ENCODE measurements at places on chromosomes 1 and 21. TPM values are rescaled to one million over a fixed set of nuclear protein-coding genes. Genes with fewer than 3 reads are reported as not detected.

- DNase-seq, result no peak
- no peaks in the 10 kb centered on the region for H3K4me1 ChIP-seq
- H3K27me3 ChIP-seq, result no peaks in the 10 kb centered on the region
- H3K27ac ChIP-seq, result no peak overlapping the region
- H3K4me3 ChIP-seq, result no peak overlapping the region
Observed at GRCh38 chr1:228753786-228754360, 18.6 kb downstream of the RHOU start.

DNA sequence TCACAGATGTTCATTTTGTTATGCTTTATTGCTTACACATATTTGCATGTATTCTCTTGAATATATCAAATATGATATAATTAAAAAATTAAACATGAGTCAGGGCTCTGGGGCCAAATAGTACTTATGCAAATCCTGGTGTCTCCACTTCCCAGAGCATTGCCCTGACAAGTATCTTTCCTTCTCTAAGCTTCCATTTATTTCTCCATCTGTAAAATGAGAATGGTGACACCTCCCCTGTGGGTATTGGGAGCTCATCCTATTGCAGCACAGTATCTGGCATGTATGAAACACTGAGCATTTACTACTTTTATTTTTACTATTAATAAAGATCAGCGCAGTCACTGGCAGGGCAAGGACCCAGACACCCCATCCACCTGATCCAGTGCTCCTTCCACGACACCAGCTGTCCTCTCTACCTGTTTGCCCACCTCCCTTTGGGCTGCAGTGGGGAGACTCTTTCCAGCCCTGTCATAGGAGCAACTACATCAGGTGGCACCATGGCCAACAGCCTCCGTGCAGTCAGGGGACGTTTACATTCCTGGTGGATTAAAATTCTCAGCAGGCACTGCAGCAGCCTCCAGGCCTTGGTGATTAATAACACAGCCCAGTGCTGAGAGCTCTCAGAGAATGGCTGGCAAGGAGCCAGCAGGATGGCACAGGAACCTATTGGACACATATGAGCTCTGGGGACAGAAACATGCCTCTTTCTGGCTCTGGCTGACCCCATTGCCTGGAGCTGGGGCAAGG is 113.0 kb downstream of the DMRTB1 start:
- H3K36me3 ChIP-seq, result no peaks in the 10 kb centered on the region
- H3K4me1 ChIP-seq, result peaks cover 3% of the 10 kb centered on the region
- no peak overlapping the region for H3K27ac ChIP-seq
- peaks cover 9% of the 10 kb centered on the region for H3K27me3 ChIP-seq
- no peak for DNase-seq

DNA sequence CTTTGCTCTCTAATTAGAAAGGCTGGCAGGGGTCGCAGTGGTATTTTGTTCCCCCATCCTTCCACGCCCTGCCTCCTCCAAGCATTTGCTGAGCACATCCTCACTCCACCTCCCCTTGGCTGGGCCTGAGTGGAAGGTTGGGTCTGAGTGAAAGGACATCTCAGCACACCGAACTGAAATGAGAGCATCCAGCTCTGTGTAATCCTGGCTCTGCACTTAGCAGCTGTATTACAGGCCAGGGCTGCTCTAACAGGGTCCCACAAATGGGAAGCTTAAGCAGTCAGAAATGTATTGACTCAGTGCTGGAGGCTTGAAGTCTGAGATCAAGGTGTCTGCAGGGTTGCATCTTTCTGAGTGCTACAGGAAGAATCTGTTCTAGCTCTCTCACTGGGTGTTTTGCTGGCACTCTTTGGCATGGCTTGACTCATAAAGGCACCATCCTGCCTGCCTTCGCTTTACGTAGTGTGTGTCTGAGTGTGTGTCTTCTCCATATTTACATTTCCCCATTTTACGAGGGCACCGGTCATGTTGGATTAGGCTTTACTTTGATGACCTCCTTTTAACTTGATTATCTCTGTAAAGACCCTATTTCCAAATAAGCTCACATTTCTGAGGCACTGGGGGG is 48.5 kb upstream of the IGSF21 start:
- H3K27ac ChIP-seq, result no peak overlapping the region
- H3K4me3 ChIP-seq, result no peak overlapping the region
- DNase-seq, result no peak

DNA sequence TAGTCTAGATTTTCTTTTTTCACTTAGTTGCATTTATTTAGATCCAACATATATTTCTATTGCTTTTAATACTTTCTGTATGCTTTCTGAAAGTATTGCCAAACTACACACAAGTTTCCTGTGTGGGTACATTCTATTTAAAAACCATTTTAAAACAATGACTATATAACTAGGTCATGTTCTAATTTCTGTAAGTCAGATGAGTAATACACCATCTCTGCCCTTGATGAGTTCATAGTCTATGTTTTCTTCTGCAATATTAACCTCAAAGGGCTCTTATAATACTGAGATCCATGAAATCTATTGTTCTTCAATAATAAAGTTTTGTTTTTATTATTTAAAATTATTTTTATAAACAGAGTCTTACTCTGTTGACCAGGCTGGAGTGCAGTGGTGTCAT is 68.3 kb downstream of the RNASEL start:
- H3K4me3 ChIP-seq, result no peak overlapping the region
- no peaks in the 10 kb centered on the region for H3K4me1 ChIP-seq
- peaks cover 5% of the 10 kb centered on the region for H3K27me3 ChIP-seq
- DNase-seq, result no peak
- no peaks in the 10 kb centered on the region for H3K36me3 ChIP-seq

DNA sequence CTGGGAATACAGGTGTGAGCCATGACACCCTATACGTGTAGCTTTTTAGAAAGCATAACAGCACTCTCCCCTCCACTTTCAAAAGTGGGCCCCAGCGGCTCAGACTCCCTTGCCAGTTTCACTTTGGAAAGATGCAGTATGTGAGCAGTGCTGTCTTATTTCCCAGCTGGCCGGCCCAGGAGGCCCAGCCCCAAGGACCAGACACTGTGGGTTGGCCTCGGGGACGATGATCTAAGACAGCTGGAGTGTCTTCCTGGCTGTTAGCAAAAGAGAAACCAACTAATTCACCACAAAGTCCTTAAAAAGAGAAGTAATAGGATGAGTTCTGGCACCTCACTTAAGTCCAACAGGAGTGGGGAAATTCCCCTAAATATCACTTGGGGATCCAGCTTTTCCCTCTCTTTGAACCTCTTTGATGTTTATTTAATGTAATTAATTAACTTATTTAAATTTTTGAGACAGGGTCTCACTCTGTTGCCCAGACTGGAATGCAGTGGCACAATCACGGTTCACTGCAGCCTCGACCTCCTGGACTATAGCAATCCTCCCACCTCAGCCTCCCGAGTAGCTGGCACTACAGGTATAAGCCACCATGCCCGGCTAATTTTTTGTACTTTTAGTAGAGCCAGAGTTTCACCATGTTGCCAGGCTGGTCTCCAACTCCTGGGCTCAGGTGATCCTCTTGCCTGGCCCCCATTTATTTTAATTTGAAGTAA is 17.6 kb upstream of the CLIC4 start:
- no peak overlapping the region for H3K4me3 ChIP-seq
- peaks cover 2% of the 10 kb centered on the region for H3K4me1 ChIP-seq
- no peaks in the 10 kb centered on the region for H3K27me3 ChIP-seq
- H3K27ac ChIP-seq, result no peak overlapping the region
- H3K36me3 ChIP-seq, result no peaks in the 10 kb centered on the region
- DNase-seq, result peak; percentile 58

DNA sequence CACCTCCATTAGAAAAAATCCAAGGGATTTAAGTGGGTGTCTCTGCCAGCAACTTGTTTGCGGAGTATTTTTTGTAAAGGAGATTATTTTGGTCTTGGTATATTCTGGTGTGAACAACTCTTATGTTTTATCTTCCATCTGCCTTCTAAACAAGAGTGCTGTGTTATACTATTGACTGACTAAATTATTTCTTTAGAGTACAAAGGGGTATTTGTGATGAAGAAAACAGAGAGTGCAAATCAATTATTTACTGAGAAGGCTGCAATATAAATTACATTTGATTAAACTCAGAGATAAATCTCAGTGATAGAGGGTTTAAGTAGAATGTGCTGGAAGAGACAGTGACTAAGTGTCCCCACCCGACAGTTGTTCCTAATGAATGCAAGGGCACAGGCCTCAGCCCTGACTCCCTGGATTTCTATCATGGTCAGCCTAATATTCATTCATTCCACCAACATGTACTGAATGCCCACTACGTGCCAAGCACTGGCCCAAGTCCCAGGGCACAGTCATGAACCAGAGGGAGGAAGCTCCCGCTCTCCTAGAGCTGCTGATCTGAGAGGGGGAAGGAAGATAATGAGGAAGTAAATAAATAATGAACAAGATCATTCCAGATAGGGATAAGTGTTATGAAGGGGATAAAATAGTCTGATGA is 196.9 kb upstream of the C8B start:
- H3K27me3 ChIP-seq, result no peaks in the 10 kb centered on the region
- no peaks in the 10 kb centered on the region for H3K36me3 ChIP-seq
- H3K4me1 ChIP-seq, result no peaks in the 10 kb centered on the region
- no peak for DNase-seq
- no peak overlapping the region for H3K27ac ChIP-seq

GRCh38 chr1:36664571-36665287 is 182.0 kb upstream of the CSF3R start:
- H3K36me3 ChIP-seq, result no peaks in the 10 kb centered on the region
- no peak for DNase-seq
- H3K4me1 ChIP-seq, result no peaks in the 10 kb centered on the region
- no peak overlapping the region for H3K4me3 ChIP-seq

DNA sequence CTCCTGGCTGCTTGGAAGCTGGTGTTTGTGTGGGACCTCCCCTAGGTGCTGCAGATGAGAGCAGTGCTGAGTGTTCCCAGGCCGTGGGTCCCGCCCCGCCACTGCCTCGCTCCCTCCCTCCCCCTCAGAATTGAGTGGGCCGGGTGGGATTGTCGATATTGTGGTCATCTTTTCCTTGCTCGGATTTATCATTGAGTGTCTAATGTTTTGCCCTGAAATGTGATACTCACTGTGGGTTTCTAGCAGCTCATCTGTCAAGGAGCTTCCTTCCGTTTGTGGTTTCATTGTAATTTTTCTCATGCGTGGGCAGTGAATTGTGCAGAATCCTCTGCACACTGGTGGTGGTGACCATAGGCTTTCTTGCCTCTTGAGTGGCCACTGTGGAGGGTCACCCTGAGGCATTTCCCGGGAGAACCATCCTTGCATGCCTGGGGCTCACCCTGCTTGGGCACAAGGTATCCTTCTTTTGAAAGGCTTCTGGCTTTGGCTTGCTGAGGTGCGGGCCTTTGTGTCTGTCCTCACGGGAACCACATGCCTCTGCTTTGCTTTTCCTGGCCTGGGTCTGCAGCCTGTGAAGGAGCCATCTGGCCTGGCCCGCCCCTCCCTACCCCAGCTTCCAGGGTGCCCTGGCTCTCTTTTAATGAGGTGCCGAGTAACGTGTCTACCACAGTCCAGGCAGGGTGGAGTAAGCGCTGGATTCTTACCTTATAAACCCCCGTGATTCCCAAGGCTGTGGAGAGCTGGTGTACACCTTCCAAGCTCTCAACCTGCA is 25.6 kb downstream of the SLX9 start:
- no peaks in the 10 kb centered on the region for H3K27me3 ChIP-seq
- no peak overlapping the region for H3K4me3 ChIP-seq
- no peak for DNase-seq
- H3K4me1 ChIP-seq, result peaks cover 50% of the 10 kb centered on the region

DNA sequence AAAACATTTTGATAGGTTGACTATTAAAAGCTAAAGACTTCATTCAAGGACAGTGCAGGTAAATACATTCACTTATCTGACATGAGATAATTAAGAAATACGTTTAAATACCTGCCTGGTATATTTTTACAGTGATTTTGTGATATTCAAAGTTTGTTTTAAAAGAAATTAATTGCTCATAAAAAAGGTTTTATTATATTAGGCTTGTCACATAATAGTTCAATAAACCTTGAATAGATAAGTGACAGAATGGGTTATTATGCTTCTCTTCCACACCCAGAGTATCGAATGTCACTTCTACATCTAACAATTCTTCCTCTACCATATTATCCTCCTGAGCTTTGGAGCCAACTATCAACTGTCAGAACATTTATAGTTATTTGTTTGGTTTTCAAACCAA is 60.0 kb downstream of the LTN1 start:
- H3K36me3 ChIP-seq, result peaks cover 61% of the 10 kb centered on the region
- no peak for DNase-seq
- H3K4me3 ChIP-seq, result no peak overlapping the region
- H3K27ac ChIP-seq, result no peak overlapping the region

DNA sequence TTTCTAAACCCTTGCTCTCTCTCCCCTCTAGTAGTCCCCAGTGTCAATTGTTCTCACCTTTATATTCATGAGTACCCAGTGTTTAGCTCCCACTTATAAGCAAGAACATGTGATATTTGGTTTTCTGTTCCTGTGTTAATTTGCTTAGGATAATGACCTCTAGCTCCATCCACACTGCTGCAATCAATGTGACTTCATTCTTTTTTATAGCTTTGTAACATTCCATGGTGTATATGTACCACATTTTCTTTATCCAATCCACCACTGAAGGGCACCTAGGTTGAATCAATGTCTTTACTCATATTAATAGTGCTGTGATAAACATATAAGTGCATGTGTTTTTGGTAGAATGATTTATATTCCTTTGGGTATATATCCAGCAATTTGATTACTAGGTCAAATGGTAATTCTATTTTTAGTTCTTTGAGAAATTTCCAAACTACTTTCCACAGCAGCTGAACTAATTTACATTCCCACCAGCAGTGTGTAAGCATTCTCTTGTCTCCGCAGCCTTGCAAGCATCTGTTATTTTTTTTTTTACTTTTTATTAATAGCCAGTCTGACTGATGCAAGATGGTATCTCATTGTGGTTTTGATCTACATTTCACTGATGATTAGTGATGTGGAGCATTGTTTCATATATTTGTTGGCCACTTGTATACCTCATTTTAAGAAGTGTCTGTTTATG is 277.8 kb downstream of the LTN1 start:
- no peak overlapping the region for H3K4me3 ChIP-seq
- H3K36me3 ChIP-seq, result no peaks in the 10 kb centered on the region
- no peak overlapping the region for H3K27ac ChIP-seq
- DNase-seq, result no peak
- no peaks in the 10 kb centered on the region for H3K4me1 ChIP-seq

- no peak for DNase-seq
- H3K27me3 ChIP-seq, result no peaks in the 10 kb centered on the region
- no peaks in the 10 kb centered on the region for H3K4me1 ChIP-seq
- no peak overlapping the region for H3K4me3 ChIP-seq
Observed at GRCh38 chr1:56073614-56074006, 505.8 kb downstream of the PLPP3 start.

DNA sequence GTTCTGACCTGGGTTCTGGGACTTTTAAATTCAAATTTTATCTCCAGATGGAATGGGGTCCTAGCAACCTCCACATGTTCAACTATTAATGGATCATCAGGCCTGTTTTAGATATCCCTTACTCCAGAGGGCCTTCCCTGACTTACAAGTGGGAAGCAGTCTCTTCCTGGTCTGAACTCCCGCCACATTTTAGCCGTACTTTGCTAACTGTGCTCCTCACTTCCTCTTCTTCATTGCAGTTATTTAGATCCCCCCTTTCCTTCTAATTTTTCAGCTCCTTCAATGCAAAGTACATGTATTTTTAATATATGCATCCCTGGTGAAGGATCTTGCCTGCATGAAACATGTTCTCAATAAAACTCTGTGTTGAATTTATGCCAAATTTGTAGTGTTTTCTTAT is 3.7 kb downstream of the CD1A start:
- H3K27me3 ChIP-seq, result peaks cover 14% of the 10 kb centered on the region
- no peak overlapping the region for H3K4me3 ChIP-seq
- DNase-seq, result no peak
- no peaks in the 10 kb centered on the region for H3K36me3 ChIP-seq
- no peak overlapping the region for H3K27ac ChIP-seq

Gene KRTAP10-8
- total RNA-seq, result not detected

Gene TNFRSF9
- 0.52 TPM for total RNA-seq

Gene CYP4A11
- total RNA-seq, result not detected

Gene KLHL17
- total RNA-seq, result 13.9 TPM

Gene ASPM
- 0.25 TPM for total RNA-seq

Gene LHX8
- not detected for total RNA-seq

Gene CR1
- 2.8 TPM for total RNA-seq

Data from CD4-positive, alpha-beta T cell (primary cell).